Activated T-helper 1 cell treated with anti-CD3 and anti-CD28 coated beads, Interleukin-2, amount 50 U/mL, for 16 hours (primary cell): ENCODE measurements at places on chromosomes 6 and 20.

GRCh38 chr6:25689966-25690365 lies 38.0 kb downstream of the SCGN start:
- no peak for DNase-seq

DNA sequence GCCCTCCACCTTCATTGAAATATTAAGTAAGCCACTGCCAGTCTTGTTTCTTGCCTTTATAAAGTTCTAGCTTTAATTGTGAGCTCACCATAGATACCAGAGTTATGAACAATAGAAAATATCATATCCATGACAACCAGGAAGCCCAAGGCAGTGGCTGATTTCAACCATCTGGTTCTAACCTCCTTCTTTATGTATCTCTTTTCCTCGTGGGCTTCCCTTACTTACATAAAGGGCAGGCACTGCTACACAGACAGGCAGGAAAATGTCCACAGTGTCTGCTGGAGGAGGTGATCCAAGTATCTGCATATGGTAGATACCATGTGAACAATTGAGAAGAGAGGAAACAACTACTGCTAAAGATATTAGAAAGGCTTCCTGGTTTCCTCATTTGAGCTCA lies 65.2 kb upstream of the PRND start:
- DNase-seq = no peak

GRCh38 chr6:158633127-158633526 lies 11.4 kb downstream of the DYNLT1 start:
- no peak for DNase-seq

GRCh38 chr6:4660377-4661321 lies 115.6 kb upstream of the CDYL start:
- no peak for DNase-seq

GRCh38 chr6:90253631-90254030 lies 43.0 kb downstream of the BACH2 start:
- DNase-seq = no peak

DNA sequence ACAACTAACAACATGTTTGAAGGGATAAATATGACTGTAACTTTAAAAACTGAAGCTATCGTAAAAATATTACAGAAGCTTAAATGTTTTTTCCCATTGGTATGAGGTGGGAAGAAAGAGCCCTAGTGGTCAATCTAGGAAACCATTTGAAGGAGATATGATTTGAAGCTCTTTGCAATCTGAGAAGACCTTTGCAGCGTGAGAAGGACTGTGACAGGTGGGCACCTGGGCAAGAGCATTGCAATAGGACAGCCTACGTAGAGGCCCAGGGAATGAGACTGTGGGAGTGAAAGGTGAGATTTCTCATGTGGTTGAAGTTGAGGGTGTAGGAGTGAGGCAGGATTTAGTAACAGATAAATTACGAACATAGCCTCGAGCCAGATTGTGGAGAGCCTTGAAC lies 108.0 kb upstream of the PDE7B start:
- DNase-seq = no peak
